ENCODE measurements at places on chromosomes 13 and 19. TPM values are rescaled to one million over a fixed set of nuclear protein-coding genes. Genes with fewer than 3 reads are reported as not detected.
A peak's percentile ranks its signal among the peaks of the same experiment; 100 is the strongest.

Gene HIF3A
- total RNA-seq, result not detected

Gene OXGR1
- total RNA-seq, result not detected

Gene KLK15
- total RNA-seq, result not detected

Gene SLC25A41
- total RNA-seq, result 4.2 TPM

Gene KIRREL2
- 0.09 TPM for total RNA-seq

Gene ATP4B
- not detected for total RNA-seq

DNA sequence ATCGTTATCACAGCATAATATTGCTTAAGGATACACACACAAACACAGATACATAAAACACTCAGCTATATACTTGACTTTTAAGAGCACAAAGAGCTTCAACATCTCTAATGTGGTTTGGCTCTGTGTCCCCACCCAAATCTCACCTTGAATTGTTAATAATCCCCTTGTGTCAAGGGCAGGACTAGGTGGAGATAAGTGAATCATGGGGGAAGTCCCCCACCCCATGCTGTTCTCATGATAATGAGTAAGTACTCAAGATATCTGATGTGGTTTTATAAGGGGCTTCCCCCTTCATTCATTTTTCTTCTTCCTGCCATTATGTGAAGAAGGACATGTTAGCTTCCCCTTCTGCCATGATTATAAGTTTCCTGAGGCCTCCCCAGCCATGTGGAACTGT is 481.4 kb downstream of the PCDH9 start:
- no peak for DNase-seq

DNA sequence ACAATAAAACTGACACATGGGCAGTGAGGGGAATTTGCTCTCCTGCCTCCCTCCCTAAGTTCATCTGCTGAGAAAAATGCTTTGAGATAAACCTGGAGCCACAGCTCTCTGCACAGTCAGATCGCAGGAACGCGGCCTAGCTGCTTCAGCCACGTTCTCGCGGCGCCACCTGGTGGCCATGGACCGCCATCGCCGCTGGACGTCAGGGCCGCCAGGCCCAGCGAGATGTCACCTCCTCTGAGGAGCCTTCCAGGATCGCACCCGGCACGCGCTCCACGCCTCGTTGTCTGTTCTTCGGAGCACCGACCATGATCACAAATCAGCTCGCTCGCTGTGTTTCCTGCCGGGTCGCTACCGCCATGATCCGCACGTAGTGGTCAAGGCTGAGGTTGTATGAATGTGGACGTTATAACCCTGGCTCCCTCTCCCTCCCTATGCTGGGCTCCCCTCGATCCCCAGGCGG is 20.6 kb upstream of the USP29 start:
- peak; percentile 66 for DNase-seq

- no peak for DNase-seq
Observed at GRCh38 chr13:74325106-74325505, 190.9 kb upstream of the KLF12 start.

DNA sequence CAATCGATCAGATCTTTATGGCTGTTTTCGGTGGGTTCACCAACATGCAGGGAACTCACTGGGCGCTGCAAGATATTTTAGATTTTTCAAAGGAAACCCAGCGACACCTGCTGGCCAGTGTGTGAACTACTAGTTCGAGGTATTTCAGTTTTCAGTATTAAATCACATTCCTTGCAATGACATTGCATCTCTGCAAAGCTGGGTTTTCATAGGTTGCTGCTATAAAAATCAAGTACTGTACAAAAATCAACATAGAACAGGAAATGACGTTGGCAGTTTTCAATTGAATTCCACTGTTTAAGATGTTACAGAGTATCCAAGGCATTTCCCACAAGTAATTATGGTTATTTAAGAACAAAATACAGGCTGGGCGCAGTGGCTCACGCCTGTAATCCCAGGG is 17.6 kb downstream of the LIG1 start:
- peak; percentile 53 for DNase-seq

DNA sequence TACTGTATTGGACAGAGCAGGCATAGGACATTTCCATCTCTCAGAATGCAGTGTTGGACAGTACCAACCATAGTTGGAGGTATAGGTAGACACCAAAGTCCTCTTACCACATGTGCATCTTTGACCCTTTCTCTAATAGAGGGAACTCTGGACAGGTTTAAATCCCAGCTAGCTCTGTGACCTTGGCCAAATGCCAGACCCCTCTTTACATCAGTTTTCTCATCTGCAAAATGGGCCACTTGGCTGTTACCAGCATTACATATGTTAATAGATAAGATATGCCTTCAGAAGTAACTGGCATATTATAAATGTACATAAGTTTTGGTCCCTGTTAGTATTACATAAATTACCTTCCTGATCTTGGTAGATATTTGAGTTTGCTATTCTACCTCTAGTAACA is 54.3 kb downstream of the CDK8 start:
- no peak for DNase-seq

GRCh38 chr13:99270518-99270917 is 12.3 kb upstream of the GPR18 start:
- no peak for DNase-seq

GRCh38 chr19:12464769-12465168 is 19.8 kb downstream of the ZNF709 start:
- DNase-seq, result no peak

DNA sequence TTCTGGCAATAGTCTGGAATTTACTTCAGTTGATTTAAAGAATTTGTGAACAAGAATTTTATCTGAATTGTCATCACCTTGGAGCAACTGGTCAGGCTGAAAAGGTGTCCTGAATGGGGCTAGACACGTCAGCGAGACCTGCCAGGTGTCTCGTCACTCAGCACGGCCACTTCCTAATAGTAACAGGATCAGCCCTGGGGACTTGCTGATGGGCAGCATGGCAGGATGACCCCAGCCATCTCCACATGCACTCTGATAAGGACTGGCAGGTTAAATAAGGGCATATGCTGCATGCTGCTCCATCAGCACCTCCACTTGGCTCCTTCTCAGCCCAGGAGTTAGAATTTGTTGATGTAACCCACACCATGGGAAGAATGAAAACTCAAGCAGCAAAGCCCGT is 224.2 kb downstream of the FOXO1 start:
- DNase-seq, result no peak

- DNase-seq, result peak; percentile 73
Observed at GRCh38 chr19:13022859-13023636, 27.8 kb downstream of the NFIX start.

DNA sequence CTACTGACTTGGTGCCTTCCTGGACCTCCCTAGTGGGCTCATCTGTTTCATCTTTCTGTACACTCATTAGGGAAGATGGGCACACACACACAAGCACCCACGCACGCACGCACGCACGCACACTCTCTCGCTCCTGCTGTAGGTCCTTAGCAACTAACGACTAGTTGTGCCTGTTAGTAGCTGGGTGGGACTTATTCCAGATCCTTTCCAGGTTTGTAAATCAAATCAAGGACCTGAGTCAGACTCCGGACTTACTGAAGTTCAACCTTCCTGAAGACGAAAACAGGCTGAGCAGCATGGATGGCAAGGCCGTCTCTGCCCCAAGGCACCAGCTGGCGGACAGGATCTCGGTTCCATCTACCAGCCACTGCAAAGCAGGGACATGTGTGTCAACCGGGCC is 76.2 kb downstream of the SLC15A1 start:
- no peak for DNase-seq

DNA sequence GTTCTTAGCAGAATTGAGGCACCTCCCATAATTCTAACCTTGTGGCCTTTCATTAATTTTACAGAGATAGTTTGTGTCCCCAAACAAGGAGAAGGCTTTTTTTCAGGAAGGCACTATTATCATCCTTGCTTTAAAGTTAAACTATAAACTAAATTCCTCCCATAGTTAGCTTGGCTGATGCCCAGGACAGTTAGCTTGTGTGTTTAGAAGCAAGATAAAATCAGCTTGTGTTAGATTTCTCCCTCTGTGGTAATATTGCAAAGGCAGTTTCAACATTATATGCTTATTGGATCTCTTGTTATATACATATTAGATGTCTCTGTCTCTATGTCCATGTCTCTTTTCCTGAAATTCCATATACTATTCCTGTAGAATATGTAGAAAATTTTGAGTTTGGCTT is 342.7 kb downstream of the TBC1D4 start:
- DNase-seq, result no peak

DNA sequence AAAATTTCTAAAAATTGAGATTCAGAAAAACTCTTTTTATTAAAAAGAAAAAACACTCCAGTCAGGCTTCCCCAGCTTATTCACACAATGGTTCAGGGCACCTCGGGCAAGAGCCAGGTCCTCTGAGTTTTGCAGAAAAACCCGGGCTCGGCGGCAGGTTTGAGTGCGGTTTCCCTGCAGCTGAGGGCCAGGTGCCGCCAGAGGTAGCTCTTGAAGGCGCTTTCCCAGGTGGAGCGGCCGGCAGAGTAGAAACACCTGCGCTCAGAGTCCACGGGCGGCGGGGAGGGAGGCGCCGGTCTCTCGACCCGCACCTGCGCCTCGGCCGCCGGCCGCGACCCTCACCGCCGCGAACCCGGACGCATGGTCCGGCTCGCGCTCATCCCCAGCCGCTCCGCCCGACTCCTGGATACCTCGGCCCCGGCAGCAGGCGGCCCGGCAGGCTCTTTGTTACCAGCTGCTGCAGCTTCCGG is 444 bp downstream of the PROSER1 start:
- no peak for DNase-seq

DNA sequence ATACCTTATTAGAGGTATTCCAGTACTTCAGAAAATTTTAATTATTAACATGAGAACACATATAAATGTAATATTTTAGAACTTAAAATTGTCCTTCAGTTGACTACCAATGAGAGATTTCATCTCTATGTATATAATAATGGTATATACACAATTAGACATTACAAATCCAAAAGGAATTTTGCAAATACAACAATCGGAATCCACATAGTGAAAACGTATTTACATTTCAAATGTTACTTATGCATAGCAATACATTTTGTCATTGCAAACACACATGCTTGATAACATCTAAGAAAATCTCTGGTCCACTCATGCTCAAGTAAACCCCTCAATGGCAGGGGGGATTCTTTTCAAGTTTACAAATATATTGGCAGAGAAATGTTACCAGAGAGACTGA is 2345.2 kb downstream of the PCDH9 start:
- DNase-seq, result no peak

GRCh38 chr19:46849610-46850009 is 1.0 kb downstream of the AP2S1 start:
- DNase-seq, result no peak

DNA sequence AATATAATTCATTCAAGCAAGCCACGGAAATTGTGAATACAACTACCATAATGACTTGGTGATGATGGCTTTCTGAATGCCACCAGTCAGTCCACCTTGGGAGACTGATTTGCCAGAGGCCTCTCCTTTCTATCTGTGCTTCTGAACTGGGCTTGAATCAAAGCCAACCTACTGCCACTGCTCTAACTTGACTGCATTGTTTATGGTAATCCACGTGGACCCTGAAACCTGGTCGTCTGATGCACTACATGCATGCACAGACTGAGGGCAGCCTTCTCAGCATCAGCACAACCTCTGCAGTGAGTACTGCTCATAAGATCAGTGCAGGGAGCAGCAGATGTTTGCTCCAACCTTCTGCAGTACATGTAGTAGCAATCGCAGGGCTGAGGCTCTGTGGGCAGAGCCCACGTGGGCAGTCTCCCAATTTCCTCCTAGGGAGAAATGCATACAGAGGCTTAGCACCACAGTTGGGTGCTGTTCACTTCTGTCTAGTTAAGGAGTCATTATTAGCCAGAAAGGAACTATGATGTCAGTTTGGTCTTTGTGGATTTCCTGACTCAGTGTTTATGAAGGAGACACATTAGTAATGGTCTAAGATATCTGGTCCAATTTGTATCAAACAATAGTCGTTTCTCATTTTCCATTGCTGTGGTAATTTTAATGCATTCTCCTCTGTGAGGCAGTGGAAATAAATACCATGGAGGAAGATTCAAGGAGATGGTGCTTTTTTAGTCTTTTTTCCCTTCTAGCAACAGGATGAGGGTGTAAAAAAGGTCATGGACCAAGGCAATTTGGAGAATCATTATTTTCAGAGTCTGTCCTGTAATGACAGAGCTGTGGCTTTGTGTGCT is 82.5 kb downstream of the AKAP11 start:
- peak; percentile 2 for DNase-seq

DNA sequence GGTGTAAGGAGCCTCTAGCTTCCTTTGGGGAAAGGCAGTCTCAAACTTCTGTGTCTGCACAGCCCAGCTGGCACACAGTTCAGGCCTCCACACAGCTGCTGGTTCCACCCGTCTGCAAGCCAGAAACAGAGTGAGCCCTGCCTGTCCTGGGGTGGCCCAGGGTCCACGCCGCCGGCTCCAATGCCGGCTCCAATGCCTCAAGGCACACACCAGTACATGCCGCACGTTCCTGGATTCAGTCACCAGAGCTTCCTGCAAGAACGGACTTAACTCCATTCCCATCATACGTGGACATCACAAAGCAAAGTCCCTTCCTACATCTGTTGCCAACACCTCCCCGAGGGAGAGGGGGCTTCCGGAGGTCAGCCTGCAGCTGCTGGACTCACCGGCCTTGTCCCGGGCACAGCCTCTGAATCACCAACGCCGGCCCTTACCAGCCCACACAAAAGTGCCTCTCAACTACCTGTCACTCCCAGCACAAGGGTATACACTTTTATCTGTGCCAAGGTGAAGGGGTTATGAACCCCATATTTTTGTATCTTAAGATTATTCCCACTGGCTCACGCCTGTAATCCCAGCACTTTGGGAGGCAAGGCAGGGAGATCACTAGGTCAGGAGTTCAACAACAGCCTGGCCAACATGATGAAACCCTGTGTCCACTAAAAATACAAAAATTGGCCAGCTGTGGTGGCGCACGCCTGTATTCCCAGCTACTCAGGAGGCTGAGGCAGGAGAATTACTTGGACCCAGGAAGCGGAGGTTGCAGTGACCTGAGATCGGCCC is 8.5 kb downstream of the SH3GL1 start:
- DNase-seq, result no peak

GRCh38 chr19:49092686-49093085 is 7.4 kb downstream of the SNRNP70 start:
- DNase-seq, result no peak

- no peak for DNase-seq
Observed at GRCh38 chr13:108342369-108343289, 73.1 kb downstream of the TNFSF13B start.

DNA sequence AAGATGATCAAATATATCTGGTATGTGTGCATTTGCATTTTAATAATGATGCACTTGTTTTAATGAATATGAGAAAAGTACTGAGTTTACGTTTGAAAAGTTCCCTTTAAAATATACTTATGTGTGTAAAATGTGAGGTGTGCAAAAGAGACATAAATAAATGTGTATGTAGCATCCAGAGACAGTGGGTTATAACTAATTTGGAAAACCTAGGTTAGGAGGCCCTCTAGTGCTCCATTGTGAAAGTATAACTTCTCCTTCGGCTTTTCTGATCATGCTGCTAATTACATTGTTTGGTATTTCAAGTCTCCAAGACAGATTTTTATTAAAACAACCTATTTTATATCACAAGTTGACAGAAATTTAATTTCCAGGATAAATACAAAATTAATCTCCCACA is 30.1 kb downstream of the SCEL start:
- DNase-seq, result no peak

Data from K562 (cell line).